Stimulated activated CD8-positive, alpha-beta memory T cell treated with anti-CD3 and anti-CD28 coated beads, Interleukin-12 subunit alpha, Interleukin-12 subunit beta, amount 100 ng/mL, for 1 hour (primary cell): ENCODE measurements at places on chromosomes 5 and 9.

- DNase-seq, result no peak
Observed at GRCh38 chr9:121233906-121234831, 32.5 kb upstream of the RAB14 start.

DNA sequence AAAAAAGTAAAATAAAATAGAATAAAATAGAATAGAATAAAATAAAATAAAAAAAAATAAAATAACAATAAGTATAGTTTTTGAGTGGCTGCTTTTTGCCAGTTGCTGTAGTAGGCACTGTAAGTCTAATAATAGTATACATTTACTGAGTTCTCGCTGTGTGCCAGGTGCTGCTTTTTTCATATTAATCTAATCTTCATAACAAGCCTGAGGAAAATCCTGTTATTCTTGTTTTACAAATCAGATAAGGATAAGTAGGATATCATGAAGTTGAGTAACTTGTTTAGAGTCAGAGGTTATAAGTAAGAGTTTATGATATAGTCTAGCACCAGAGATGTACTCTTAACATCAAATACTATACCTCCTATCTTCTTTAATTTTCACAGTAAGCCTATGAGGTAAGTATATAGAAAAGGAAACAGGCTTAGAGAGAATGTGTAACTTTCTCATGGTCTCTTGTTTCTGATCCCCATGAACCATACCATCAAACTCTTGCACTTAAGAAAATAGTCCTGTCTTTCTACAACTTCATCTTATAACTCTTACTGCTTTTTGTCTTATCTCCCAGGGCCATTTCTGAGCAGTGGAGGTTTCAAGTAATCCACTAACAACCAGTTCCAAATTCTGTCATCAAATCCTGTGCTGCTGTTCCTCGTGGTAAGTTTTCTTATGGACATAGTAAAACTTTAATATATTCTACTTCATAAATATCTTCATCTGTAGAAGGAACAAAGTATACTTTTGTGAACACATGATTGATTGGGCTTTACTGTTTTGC, 18.7 kb downstream of the RMI1 start:
- no peak for DNase-seq

- DNase-seq, result no peak
Observed at GRCh38 chr5:149732324-149733128, 2.4 kb downstream of the PPARGC1B start.

DNA sequence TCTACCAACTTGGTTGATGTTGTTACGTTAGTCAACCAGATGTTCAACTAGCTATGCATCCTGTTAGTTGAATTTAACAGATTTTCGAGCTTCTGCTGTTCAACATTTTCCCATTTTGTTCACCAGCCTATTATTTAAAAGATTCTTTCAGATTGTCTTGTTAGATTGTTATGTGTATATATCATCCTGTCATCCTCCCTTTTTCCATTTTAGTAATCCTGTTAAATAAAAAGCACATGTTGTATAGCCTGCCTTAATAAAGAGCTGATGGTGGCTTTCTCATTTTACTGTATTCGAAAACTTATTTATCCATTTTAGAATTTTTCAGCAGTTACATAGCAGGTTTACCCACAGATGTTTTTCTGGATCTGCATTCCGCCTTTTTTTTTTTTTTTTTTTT, 4.3 kb downstream of the TMEFF1 start:
- no peak for DNase-seq

- no peak for DNase-seq
Observed at GRCh38 chr9:69535911-69536310, 136.3 kb downstream of the APBA1 start.

GRCh38 chr9:36463467-36463866, 63.4 kb upstream of the RNF38 start:
- DNase-seq, result no peak

DNA sequence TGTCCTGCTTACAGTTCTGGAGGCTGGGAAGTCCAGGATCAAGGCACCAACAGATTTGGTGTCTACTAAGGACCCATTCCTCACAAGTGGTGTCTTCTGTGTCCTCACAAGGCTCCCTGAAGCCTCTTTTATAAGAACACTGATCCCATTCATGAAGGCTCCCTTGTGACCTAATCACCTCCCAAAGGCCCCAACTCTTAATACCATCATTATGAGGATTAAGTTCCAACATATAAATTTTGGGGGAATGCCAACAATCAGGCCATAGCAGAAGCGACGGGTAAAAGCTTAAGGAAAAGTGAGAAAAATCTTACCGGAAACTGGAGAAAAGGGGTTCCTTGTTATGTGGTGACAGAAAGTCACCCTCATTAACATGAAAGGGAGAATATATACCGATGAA, 11.2 kb downstream of the CTNNAL1 start:
- no peak for DNase-seq
